ENCODE measurements at places on chromosomes 16 and 17.

DNA sequence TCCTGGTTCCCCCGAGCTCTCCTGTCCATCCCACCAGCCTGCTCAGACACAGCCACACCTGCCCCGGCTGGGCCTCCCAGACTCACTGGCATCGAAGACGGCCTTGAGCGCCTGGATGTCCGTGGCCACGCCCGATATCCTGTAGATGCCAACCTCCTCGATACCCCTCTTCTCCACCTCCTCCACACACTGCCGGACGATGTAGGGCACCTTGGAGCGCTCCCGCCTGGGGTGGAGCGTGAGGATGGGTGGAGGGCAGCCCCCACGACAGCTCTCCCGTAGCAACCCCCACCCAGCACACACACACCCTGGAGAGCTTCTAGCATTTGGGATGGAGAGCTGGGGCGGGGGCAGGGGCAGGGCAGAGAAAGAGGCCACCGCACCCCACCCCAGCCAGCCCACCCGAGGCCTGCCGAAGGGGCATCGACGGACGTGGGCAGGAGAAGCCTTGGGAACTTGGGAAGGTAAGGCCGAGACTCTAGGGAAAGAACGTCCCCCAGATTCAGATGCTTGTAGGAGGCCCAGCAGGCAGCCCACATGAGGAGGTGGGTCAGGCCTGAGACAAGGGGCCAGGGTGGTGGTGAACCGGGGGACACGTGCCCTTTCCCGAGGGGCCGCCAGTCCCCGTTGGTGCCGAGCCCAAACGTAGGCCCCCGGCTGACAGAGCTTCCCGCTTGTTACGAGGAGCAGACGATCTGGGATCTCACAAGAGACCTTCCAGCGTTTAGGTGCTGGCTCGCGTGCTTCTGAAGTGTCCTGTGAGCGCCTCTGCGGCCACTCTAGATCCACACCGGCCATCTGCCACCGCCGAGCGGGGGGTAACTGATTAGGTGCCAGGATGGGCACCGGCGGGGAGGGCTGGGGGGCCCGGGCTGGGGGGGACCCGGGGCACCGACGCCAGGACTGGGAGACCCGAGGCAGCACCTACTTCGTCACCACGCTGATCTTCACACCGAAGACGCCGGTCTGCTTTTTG, 15.1 kb downstream of the TIMM22 start:
- DNase-seq, result no peak

GRCh38 chr17:65896889-65897288, 295.0 kb downstream of the CEP112 start:
- DNase-seq, result no peak

DNA sequence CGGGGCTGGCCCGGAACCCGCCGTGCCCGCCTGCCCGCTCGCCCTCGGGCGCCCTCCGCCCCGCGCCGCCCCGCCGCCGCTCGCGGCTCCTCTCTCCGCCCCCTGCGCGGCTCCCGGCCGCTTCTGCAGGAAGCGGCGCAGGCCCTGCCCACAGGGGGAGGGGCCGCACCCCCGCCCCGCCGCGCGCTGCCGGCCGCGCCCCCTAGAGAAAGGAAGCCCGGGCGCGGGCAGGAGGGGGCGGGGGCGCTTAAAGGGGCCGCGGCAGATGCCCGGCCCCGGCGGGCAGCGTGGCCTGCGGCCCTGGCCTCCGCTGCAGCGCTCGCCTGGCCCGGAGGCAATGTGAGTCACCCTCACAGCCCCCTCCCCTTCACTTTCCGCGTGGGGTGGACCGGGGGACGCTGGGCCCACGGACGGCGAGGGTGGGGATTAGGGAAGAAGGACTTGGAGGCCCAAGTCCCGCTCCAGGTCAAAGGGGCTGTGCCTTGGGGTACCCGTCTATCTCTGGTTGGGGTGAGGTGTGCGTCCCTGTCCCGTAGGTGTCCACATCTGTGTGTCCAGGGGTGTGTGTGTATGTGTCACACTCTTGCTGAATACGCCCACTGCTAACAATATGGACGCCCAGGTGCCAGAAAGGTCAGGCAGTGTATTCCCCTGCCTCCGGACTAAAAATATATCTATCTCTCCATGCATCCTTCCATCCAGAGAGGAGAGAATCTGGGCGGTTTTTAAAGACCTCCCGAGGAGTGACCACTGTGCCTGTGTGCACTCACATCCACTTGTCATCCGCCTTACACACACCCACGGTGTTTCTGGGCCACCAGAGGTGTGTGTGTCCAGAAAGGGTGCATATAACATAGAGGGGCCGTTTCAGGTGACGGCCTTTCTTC, at the start of gene GIT1:
Gene GIT1 (minus strand): TSS at position 125 of the 887 bp plus-strand sequence. CDS start 270 bp downstream, outside the sequence.
- DNase-seq, result peak; percentile 89

- no peak for DNase-seq
Observed at GRCh38 chr17:72233986-72234385, 113.2 kb downstream of the SOX9 start.

DNA sequence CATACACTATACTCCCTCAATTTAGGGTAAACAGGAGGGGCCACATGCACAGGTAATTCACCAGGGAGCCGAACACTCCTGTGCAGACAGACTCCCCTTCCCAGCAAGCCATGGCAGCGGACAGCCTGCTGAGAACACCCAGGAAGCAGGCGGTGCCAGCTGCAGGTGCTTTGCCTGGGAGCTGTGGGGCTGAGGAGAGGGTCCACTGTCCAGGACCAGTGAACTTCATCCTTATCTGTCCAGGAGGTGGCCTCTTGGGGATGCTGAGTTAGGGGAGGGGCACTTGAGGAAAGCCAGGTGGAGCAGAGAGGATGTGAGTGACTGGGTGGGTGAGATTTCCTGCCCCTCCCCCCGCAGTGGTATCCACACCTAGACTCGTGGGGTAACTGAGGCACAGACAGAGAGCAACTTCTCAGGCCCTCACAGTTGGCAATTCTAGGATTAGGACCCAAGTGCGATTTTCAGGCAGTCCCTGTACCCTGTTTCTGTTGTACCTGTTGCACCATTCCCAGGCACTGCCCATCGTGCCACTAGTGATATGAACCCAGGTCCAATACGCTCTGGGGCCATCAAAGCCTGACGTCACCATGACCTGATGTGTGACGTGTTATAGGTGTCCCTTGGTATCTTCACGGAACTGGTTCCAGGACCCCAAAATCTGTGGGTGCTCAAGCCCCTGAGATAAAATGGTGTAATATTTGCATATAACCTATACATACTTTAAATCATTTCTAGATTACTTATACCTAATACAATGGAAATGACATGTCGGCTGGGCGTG, 1.2 kb downstream of the GRN start:
- DNase-seq, result no peak

DNA sequence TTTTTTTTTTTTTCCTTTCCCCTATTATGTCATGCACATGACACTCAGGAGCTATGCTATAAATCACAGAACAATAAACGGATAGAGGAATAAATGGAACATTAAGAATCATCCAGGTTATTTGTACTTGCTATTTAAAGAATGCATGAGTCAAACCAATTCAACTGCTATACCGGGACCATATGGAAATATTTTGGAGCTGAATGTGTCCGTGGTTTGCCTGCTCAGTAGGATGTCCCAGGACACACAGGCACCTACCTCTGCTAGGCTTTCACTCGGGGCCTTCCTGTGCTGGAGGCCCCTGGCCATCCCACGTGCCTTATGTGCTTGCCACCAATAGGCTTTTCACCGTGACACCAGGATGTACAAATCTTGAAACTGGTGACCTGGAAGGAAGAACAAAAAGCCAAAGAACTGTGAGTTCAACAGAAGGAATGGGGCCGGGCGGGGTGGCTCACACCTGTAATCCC, 15.3 kb upstream of the SEC14L1 start:
- peak; percentile 97 for DNase-seq

DNA sequence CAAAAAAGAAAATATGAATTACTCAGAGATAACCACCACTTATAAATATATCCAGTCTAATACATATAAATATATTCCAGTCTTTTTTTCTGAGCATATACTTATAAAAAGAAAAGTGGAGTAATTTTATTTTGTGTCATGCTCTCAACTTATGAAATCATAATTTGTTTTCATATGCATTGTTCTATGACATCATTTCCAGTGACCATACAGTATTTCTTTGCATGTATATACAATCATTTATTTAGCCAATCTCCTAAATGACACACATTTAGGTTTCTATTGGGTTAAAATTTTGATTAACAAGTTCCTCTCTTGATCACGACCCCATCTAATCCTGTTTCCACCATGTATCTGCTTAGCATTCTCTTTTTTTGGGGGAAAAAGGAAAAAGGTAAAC, 16.4 kb upstream of the NDEL1 start:
- DNase-seq, result no peak

GRCh38 chr17:68318103-68318991, 27.1 kb downstream of the ARSG start:
- peak; percentile 54 for DNase-seq

GRCh38 chr17:57236686-57237299, 19.5 kb upstream of the MSI2 start:
- DNase-seq, result no peak

GRCh38 chr16:84893849-84894599, 74.2 kb downstream of the CRISPLD2 start:
- DNase-seq, result no peak

DNA sequence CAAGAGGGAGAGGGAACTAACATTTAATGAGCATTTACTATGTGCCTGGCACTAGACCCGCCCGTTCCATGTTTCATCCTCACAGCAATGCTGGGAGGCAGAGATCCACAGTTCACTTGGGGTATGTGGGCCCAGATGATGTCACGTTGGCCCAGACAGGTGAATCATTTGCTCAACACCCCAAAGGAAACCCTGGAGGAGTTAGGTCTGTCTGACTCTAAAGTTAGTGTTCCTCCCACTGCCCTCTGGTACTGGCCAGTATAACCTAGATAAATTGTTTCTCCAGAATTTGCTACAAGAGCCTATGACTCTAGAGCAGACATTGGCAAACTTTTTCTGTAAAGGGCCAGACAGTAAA, 164.6 kb downstream of the VPS53 start:
- DNase-seq, result no peak

- DNase-seq, result no peak
Observed at GRCh38 chr17:35716897-35717465, 14.5 kb upstream of the RASL10B start.

DNA sequence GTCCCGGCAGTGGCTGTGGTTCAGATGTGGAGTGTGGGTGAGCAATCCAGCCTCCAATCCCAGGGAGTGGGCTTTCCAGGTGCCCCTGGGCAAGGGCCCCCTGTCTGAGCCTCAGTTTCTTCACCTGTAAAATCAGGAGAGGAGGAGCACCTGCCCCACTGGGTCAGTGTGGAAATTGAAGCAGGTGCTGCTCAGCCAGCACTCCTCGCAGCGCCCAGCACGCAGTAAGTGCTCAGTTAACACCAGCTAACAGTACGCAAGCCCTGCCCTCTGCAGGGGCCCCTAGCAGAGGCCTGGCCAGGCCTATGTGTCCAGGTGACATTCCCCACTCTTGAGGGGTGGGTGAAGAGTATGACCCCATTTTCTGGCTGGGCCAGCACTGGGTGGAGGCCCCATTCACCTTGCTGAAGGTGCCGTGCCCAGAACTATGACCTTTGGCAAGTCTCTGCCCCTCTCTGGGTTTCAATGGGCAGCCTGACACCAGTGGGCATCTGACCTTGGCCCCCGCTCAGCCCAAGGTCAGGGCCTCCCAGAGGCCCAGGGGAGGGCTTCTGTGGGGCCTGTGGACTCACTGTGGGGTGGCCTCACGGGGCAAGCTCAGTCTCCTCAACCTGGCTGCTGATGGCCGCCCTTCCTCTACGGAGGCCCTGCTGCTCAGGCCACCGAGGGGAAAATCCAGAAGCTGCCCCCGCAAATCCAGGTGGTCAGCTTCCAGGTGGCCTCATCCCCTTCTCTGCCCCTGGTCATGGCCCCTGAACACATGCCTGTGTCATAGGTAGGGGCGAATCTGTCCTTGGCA, 2.5 kb downstream of the MTSS2 start:
- no peak for DNase-seq

GRCh38 chr17:47324224-47325020, 667 bp downstream of the EFCAB13 start:
- DNase-seq, result peak; percentile 57

DNA sequence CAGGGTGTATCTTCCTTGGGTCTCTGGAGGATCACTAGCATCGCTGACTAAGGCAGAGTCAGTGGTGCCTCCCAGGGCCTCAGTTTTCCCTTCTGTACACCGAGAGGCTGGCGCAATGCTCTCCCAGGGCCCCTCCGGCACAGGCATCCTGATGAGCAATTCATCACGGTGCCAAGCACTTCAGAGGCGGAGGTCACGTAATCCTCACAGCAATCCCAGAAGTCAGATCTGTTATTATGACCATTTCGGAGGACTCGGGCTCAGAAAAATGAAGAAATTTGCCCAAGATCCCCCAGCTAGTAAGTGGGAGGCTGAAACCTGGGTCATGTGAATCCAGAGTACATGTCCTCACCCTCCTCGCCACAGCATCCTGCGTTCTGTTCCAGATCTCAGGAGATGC, 46.5 kb downstream of the AIPL1 start:
- no peak for DNase-seq

- DNase-seq, result no peak
Observed at GRCh38 chr17:49259663-49260010, 29.1 kb upstream of the PHOSPHO1 start.

DNA sequence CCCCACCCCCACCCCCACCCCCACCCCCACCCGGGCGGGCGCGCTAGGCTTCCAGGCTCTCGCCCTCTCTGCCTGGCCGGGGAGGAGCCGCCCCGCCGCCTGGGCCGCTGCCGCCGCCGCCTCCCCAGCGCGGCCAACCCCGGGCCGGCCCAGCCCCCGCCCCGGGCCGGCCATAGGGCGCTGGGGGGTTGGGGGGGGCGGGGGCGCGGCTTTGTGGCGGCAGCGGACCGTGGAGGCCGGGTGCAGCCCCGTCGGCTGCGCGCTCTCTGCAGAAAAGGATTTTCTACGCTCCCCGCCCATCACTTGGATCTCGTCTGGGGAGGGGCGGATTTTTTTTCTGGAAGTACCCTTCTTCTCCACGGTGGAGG, 230.9 kb downstream of the MRTFB start:
- DNase-seq, result peak; percentile 85

GRCh38 chr16:2243781-2244180, 7.5 kb downstream of the DNASE1L2 start:
- DNase-seq, result no peak

DNA sequence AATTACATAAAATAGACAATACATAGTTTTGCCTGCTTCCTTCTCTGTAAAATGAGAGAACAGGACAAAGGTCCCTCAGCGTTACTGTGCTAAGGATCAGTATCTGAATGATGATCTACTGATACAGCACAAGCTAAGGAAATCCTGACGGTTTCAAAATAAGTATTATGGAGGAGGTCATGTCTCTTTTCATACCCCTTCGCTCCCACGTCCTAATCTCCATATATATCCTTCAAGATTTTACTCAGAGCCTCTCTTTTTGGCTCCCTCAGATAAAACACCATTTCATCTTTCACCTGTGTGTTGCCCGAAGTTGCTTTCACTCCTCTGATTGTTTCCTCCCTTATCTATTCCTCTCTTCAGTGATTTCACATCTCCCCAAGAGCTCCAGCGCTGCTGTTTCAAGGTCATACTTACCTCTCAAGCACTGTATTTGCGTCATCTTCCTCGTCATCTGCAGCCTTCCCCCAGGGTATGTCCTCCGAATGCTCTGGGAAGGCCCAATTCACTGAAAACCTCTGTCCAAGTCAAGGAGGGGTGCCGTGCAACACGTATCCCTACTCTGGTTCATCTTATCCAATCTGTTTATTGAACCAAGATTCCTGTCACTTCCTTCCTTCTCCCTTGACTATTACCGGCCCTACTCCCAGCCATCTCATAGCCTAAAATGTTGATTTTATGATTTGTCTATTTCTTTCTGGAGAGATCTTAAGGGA, 1.2 kb upstream of the BLTP2 start:
- DNase-seq, result no peak

All from fibroblast of skin of back (primary cell).